ENCODE measurements at places on chromosomes 16 and 17.
A peak's percentile ranks its signal among the peaks of the same experiment; 100 is the strongest.

GRCh38 chr17:57296231-57296630 lies 39.9 kb downstream of the MSI2 start:
- DNase-seq, result no peak

GRCh38 chr17:63774141-63774968 lies at the start of gene DDX42:
DDX42 (plus strand) TSS chr17:63774170; CDS start chr17:63787050, 12,880 bp downstream.
- no peak for DNase-seq

- no peak for DNase-seq
These were observed 655 bp upstream of the MTHFSD start for GRCh38 chr16:86555704-86556075.

DNA sequence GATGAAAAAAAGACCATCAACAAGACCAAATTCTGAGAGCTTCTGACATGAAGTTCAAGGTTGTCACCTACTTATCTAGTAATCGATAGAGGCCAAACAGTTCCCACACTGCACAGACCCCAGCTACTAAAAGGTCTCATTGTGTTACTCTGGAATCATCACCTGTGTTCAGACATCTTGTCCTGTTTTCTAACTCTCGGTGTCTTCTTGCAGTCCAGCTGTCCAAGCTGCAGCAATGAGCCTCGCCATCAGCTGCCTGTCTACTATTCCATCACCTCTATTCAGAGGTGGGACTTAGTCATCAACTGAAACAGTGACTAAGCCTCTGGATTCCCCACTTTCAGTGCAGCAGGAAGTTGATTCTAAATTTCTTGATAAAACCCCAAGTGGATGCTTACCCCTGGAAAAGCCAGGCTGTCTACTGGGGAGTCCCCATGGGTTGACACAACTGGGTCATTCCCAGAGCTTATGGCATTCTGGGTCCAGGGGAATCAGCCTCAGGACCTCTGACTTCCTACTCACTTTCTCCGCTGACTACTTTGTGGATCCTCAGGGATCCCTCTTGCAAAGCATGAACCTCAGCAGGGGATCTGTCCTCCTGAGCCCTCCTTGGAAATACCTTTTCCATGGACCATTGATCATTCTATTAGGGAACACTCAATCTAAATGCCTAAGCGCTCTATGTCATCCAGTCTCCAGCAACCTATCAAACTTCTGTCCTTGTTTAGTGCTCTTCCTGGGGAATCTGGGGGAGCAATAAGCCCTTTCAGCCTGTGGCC lies 46.5 kb downstream of the HNF1B start:
- no peak for DNase-seq

GRCh38 chr16:79609861-79610260 lies 9.3 kb upstream of the MAF start:
- DNase-seq, result no peak

- no peak for DNase-seq
These were observed 29.6 kb downstream of the XPO6 start for GRCh38 chr16:28182183-28182582.

- no peak for DNase-seq
These were observed 28.0 kb upstream of the MTSS2 start for GRCh38 chr16:70713824-70714223.

- no peak for DNase-seq
These were observed 7.7 kb upstream of the PCTP start for GRCh38 chr17:55743103-55743679.

DNA sequence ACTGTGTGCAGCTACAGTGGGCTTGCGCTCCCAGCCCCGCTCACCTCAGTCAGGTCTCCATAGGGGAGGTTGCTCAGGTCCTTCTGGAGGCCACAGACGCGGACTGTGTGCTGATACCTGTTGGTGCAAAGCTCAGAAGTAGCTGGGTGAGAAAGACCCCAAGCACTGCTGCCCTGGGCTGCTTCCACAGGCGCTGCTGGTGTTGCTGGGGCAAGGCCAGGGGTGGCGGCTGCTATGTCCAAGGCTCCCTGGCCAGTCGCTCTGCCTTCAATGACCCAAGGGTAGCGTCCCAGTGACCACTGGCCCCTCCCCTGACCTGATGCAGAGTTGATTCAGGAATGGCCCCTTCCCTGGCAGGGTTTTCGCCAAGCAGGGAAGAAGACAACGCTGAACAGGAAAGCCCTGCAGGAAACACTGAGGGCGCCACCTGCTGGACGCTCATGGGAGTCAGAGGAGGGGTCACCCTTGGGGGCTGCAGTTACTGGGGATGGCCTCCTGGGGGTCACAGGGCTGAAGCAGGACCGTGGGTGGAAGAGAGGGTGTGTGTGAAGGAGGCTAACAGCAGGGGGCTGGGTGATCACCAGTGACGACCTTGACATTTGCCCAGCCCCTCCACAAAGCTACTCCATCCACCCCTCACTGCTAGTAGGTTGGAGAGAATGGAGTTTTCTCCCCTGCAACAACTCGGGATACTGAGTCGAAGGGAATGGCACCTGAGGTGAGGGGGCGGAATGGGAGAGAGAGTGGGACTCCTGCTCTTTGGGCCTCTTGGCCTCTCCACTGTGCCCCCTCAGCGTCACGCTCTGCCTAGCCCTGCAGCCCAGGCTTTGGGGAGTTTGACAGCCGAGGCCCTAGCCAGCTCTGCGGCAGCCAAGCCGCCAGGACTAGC lies 38.3 kb downstream of the ABCC12 start:
- peak; percentile 15 for DNase-seq

DNA sequence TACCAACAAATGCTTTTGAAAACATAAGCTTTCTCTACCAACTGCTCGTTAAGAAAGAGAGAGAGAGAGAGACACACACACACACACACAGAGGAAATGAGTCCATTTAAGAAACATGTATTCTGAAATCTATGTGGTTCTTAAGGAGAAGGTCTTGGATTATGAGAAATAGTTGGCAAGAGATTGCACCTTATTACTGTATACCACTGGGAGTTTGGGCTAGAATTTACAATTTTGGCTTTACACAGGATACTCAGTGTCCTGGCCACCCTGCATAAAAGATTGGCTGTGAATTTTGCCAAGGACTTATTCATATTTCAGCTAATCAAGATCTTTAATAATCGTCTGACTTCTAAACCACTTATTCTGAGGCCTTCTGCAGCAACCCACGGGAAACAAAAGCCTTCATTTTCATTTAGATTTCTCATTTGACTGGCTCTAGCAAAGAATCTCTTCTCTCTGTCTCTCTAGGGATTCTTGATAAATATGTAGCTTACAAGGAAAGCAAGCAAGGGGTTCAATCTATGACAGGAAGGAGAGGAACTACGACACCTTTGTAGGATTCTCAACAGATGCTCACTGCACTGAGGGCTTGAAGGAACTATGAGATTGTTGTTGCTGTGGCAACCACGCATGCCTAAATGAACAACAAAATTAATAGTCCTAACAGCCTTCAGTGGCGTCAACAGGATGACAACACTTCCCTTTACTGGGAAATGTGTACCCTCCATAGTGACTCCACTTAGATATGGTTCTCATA lies 75.3 kb upstream of the GNAO1 start:
- no peak for DNase-seq

GRCh38 chr16:86492961-86493629 lies 17.2 kb upstream of the FOXF1 start:
- DNase-seq, result no peak

DNA sequence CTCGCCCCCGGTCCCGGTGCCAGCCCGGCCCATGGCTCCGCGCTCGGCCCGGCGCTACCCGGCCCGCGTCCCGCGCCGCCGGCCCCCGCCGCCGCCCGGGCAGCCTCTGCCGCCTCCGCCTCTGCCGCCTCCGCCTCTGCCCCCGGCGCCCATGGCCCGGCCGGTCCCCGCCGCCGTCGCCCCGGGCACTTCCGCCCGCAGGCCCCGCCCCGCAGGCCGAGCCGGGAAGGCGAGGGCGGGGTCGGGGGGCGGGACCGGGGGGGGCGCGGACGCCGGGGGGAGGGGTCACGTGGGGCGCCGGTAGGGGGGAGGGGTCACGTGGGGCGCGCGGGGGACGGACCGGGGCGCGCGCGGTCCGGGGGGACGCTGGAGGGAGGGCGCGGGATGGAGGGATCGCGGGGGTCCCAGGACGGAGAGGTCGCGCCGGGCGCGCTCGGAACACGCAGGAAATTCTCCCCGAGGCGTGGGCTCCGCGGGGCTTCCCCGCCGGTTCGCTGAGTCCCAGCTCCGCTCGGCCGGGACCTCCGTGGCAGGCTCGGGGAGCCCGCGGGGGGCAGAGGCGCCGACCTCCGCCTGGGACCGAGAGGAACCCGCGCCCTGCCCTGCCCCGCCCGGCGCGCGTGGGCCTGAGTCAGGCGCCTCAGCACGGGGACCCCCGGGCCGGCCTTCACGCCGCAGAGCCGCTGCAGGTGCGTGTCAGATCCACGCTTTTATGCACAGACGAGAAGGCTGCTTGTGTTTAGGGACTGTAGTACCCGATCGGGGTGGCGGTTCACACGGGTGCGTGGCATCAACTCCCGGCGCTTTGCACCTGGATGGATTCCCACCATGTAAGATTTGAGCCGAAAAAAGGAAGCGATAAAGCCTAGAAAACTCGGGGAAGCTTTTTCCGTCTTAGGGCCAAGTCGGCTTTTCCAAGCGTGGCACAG lies at the start of gene PGAP6:
TSS of gene PGAP6 (minus strand) at position 190 of the 929 bp plus-strand sequence. CDS start at position 33, 157 bp downstream.
- DNase-seq, result peak; percentile 53

DNA sequence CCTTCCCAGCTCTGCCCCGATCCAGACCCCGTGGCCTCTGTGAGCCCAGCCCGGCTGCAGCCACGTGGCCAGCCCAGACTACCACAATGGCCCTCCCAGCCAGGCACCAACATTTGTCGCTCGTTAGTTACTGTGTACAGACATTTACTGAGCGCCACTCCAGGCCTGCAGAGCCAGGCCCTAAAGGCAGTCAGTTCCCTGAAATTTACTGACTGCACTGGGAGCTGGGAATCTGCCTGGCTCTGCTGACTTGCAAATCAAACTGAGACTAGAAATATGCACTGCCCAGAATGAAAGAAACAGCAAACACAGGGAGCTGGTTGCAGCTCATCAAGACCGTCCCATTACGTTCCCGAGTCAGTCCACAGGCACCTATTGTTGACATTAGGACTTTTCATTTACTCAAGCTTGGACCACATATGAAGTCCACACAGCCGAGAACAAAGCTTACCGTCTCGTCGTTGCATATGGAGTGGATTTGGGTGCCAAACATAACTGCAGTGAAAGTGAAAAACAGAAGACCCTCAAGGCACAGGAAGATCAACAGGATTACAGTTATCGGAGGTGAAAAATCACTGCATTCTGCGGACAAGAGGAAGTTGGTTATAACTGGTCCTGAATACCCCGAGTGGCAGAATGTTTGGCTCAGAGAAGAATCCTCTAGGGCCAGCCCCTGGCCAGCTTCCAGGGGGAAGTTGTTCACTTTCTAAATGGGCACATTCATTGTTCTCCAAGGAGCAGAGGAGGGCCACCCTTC lies 34.5 kb downstream of the ZDHHC7 start:
- no peak for DNase-seq

- no peak for DNase-seq
These were observed 57.8 kb upstream of the CDYL2 start for GRCh38 chr16:80862160-80862705.

GRCh38 chr17:50275279-50275678 lies 1.0 kb downstream of the TMEM92 start:
- DNase-seq, result no peak

GRCh38 chr16:154217-155030 lies 2.0 kb downstream of the HBZ start:
- no peak for DNase-seq

DNA sequence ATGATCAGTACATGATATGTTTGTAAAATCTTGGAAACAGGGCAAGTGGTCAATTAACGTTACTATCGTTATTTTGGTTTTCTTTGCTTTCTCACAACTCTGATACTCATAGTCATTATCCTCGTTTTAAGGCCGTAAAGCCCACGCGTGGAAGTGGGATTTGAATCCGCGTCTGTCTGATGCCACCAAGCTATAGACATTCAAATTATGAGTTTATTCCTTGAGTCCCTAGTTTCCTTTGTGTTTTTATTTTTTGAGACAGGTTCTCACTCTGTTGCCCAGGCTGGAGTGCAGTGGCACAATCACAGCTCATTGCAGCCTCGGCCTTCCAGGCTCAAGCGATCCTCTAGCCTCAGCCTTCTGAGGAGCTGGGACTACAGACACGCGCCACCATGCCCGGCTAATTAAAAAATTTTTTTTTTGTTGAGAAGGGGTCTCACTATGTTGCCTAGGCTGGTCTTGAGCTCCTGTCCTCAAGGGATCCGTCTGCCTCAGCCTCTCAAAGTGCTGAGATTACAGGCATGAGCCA lies 1.0 kb downstream of the DCTN5 start:
- no peak for DNase-seq

- no peak for DNase-seq
These were observed 217.0 kb downstream of the CPPED1 start for GRCh38 chr16:12586701-12587100.
